Left renal pelvis (tissue), 4 donors: ENCODE measurements at places on chromosomes 7 and 10. TPM values are rescaled to one million over a fixed set of nuclear protein-coding genes. Genes with fewer than 3 reads are reported as not detected.

The CFAP58 gene
- polyA plus RNA-seq, result 0.94 TPM

- DNase-seq, result no peak
These were observed 4.6 kb downstream of the BRI3 start for GRCh38 chr7:98286093-98286539.

- DNase-seq, result no peak
These were observed 154.1 kb upstream of the AHR start for GRCh38 chr7:17144322-17144721.

- DNase-seq, result no peak
These were observed 164.4 kb downstream of the SH2D4B start for GRCh38 chr10:80702143-80702542.

DNA sequence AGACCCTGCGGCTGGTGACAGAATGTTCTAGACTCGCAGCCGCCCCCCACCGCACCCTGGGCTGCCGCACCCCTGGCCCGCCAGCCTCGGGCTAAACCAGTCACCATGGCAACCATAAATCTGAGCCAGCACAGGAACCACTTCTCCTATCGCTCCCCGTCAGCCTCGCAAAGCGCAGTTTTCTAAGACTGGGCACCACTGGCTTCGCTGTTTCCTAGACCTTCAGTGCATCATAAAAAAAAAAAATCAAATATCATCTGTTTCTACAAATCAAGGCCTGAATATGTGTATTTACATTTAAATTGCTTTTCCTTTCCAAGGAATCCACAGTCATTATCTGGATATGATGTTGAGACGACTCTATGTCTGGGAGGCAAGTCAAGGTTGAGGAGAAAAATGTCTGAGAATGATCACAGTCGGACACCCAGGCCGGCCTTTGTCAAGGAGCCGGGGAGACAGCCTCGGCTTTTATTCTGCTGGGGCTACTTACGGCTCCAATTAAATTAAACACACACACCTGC, 99.9 kb downstream of the PTPRN2 start:
- no peak for DNase-seq

The NEURL1 gene
- polyA plus RNA-seq, result 3.3 TPM

The PIK3AP1 gene
- 4.6 TPM for polyA plus RNA-seq

- no peak for DNase-seq
These were observed 196.3 kb downstream of the DNAJC1 start for GRCh38 chr10:21807180-21807579.

- no peak for DNase-seq
These were observed 469.8 kb upstream of the POT1 start for GRCh38 chr7:125399408-125399807.

- DNase-seq, result no peak
These were observed 303.4 kb downstream of the WDR37 start for GRCh38 chr10:1359626-1359955.

The NME8 gene
- polyA plus RNA-seq, result not detected

The TMEM130 gene
- 64.2 TPM for polyA plus RNA-seq

DNA sequence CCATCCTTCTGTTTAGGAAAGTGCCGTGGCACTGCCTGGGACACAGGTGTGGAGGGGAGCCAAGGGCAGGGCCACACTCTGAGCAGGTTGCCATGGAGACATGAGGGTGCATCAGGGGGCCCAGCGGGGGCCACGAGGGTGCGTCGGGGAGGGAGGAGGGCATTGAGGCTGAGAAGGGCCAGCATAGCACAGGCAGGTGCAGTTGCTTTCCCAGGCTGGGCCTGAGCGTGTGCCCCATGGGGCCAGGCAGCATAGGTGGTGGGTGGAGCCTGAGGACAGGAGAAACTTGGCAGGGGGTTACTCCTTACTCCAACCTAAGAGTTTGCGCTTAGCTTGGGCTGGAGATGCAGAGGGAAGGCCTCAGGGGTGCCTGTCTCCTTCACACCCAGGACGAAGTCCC, 15.2 kb downstream of the YKT6 start:
- no peak for DNase-seq

DNA sequence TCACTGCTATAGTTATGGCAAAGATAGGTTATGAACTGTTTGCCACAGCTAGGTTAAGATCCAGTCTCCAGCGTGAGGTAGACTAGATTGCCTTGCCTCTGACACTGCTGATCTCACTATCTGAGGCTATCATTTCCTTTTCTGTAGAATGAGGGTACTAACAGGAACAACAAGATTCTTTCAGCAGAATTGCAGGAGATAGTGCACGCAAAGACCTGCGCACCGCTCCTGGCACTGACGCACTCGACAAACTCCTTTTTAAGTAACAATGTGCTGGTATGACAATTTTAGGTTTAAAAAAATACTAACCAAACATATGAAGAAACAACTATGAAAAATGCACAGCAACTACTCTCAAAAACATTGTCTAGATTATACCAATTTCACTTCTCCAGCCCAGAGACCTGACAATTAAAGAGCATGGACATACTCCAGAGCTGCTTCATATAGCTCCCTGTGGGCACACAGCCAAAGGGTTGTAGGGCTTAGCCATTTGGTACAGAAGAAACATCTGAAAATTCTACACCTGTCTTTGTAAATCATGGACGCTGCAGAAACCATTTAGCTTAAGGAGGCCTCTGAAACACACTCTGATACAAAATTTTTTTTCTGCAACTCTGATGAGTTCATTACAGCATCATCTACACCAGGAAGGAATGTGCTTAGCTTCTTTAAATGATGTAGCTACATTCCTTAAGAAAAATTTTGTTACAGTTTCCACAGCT, 7.8 kb downstream of the ADAM12 start:
- DNase-seq, result no peak

- no peak for DNase-seq
These were observed 64.0 kb downstream of the SYPL1 start for GRCh38 chr7:106047818-106048705.

DNA sequence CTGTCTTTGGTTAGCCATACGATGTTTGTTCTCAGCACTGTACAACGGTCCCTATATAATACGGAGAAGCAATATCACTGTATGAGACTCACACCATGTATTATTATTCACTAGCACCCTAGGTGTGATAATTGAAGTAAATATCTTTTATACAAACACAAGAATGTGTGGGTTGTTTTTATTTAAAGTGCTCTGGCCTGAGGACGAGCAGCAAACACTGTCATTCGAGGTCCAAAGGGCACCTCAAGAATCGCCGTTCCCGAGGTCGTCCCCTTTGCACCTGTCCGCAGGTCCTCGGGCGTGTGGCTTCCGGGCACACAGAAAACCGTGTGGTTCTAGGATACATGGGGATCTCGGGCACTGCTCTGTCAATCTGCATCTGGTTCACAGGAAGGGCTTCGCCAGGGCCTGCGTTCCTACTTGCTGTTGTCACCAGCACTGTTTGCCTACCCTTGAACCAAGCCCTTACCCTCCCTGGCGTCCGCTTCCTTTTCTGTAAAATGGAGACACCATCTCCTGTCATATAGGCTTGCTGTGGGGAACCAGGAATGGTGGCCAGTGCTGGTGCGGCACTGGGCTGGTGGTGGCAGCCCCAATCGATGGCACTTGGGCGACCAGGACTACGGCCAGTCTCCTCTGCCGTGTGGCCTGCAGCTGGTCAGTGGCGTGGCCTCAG, 28.5 kb upstream of the SH2B2 start:
- no peak for DNase-seq

The STRIP2 gene
- 3.0 TPM for polyA plus RNA-seq

The SPAG6 gene
- 1.4 TPM for polyA plus RNA-seq

- DNase-seq, result no peak
These were observed 284.8 kb downstream of the SDK1 start for GRCh38 chr7:3585826-3586225.
